ENCODE measurements at places on chromosomes 3 and 15.

DNA sequence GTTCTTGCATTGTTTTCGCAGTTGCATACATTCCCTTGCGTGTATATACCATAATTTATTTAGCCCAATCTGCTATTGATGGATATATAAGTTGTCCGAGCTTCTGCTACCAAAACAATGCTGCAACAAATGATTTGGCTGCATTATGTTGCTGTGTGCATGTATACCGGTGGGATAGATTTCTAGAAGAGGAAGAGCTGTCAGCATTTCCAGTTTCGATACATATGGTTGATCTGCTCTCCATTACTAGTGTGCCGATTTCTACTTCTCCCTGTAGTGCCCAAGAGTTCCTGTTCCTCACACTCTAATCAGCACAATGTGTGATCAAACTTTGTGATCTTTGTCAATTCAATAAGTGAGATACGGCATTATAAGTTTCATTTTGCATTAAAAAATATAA lies 92.8 kb upstream of the NMNAT3 start:
- no peak for DNase-seq

DNA sequence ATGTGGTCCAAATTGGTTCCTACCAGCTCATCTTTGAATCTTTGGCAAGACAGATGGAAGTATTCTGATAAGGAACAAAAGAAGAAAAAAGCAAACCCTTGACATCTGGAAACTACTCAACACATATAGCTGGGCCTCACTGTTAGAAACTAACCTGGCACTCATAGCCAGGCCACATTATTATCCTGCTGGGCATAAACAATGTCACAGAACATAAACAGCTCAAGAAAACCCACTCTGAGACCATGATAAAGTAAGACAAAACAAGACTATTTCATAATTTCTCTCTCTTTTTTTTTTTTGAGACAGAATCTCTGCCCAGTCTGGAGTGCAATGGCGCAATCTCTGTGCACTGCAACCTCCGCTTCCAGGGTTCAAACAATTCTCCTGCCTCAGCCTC lies 1093.2 kb downstream of the FHIT start:
- DNase-seq, result no peak

GRCh38 chr15:70351941-70352774 lies 254.4 kb upstream of the TLE3 start:
- no peak for DNase-seq

DNA sequence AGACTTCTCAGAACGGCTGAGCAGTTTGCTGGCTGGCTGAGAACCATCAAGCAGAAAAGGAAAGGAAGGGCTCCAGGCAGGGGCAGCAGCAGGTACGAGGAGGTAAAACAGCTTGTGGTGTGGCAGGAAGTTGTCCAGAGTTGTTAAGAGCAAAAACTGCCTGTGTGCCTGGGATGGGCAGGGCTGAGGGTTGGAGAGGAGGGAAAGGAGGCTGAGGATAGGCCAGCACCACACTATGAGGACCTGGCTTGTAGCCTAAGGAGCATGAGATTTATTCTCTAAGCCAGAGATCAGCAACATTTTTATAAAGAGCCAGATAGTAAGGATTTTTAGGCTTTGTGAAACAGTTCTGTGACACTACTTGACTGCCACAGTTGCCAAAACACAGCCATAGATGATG lies 8.0 kb downstream of the IGSF10 start:
- DNase-seq, result no peak

- DNase-seq, result no peak
These were observed 42.0 kb upstream of the TP63 start for GRCh38 chr3:189589179-189589569.

GRCh38 chr3:152097120-152097519 lies 171.6 kb upstream of the MBNL1 start:
- DNase-seq, result no peak

DNA sequence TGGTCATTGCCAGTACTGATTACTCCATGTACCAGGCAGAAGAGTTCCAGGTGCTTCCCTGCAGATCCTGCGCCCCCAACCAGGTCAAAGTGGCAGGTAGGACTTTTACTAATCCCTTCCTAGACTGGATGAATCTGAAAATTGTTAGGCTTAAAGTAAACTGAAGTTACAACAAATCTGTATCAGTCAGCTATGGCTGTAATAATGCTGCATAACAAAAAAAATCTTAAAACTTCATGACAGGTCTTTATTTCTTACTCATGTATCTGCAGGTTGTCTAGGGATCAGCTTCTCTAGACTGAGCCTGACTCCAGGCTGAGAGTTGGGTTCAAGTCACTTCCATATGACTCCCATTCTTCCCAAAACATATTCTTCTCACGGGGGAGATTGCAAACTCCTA lies 93.7 kb downstream of the MESD start:
- DNase-seq, result no peak

DNA sequence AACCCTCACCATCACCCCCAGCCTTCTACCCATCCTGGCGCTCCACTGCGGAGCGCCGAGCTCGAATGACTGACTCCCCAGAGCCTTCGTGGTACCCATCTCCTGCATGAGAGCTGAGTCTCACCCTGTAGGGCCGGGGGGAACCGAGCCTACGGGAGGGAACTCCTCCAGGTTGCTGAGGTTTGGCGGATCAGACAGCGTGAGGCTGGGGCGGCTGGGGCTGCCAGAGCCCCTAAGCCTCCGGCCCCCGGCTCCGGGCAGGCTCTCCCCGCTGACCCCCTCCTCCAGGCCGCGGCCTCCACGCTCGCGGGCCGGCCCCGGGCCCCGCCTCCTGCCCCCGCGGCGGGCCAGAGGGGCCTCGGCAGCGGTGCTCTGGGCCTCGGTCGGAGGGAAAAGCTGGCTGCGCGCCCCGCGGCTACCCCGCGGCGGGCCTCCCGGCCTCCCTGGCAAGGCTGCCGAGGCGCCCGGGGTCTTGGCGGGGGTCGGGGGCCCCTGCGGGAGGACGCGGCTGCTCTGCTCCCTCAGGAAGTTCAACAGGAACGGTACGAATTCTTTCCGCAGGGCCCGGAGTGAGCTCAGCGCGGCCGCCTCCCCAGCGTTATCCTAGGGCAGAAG lies 643 bp downstream of the CDAN1 start:
- peak; percentile 77 for DNase-seq

GRCh38 chr3:123104550-123104949 lies 37.7 kb downstream of the PDIA5 start:
- DNase-seq, result peak; percentile 59

GRCh38 chr3:183534249-183534648 lies 21.3 kb downstream of the KLHL6 start:
- DNase-seq, result peak; percentile 63

DNA sequence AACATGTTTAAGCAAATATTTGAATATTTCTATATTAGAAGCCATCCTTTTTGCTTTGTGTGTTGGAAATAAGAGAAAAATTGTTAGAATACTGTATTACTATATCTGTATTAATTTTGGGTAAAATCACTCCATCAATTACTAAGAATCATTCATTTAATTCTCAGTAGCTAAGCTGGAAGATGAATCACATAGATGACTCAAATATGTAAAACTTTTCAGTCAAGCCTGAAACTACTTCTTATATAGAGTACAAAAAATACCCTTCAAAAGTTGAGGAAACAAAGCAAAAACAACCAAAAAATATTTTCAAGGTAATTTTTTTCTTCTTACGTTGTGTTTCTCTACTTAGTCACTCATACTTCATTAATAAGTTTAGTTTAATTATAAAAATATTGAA lies 205.7 kb upstream of the ROBO1 start:
- peak; percentile 15 for DNase-seq

GRCh38 chr3:111895071-111895470 lies 36.0 kb downstream of the PHLDB2 start:
- DNase-seq, result peak; percentile 58

DNA sequence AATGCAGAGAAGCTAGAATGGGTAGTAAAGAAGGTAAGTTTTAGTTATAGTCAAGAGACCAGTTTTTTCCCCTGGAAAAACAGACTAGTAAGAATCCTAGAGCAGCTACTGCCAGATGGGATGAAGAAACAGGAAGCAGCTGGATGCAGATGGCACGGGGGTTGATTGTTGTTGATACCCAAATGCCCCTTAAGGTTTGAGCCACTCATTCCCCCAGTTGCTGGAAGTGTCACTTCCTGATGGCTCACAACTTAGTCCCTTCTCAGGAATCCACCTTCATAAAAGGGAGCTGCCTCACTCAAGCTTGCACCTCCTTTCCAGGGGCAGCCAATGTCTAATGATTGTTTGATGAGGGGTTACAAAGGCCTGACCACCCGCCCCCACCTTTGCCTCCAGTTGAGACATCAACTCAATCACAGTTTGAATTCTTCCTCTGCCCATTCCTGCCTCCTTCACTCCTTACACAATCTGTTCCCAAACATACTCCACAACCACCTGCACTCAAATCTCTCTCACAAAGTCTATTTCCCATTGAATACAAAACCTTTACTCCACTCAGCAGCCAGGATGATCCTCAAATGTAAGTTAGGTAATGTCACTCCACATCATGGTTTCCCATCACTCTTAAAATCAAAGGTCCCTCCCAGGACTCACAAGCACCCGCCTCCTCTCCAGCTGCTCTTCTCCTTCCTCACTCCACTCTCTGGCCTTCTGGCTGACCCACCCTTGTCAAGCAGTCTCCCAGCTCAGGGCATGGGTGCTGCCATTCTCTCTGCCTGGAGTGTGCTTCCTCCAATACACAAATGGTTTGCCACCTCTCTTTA lies 450.1 kb upstream of the THBS1 start:
- DNase-seq, result no peak

- no peak for DNase-seq
These were observed 69.1 kb downstream of the PEX5L start for GRCh38 chr3:179967622-179968021.

DNA sequence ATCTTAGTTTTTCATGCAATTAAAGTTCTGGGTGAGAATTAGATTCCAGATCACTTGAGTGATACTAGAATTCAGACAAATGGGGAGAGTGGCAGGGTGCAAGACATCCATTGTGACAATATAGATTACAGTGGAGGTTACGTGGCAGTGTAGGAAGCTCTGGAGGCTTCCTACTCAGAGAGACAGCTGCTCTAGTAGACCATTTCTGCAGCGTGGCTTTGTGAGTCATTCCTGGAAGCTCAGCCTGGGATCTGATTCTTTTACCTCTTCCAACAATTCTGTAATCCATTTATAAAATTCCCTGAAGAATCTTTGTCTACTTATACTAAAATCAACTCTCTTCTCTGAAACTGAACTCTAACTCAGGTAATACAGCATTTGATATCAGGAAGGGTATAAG lies 90.4 kb upstream of the ASB14 start:
- DNase-seq, result no peak

- no peak for DNase-seq
These were observed at the start of gene TMEM212 for GRCh38 chr3:171842864-171843518. Gene TMEM212 (plus strand): TSS chr3:171843349. CDS start chr3:171843384, 35 bp downstream.

GRCh38 chr3:127084401-127084990 lies 101.6 kb downstream of the PLXNA1 start:
- DNase-seq, result no peak

DNA sequence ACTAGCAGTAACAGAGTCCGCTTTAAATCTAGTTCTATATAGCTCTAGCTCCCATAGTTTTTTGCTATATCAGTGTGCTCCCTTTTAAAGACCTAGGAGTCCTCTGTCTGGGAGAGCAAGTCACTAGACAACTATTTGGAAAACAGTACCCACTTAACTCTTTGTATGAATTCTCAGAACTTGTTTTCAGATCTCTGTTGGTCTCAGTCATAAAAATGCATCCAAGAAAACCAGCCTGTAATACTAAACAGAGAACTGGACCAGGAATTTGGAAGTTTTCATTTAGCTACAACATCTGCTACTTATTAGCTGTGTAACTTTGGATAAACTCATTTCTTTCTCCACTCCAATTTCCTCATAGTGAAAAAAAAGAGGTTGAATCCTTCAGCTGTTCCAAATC lies 56.9 kb upstream of the C3orf49 start:
- DNase-seq, result peak; percentile 87

DNA sequence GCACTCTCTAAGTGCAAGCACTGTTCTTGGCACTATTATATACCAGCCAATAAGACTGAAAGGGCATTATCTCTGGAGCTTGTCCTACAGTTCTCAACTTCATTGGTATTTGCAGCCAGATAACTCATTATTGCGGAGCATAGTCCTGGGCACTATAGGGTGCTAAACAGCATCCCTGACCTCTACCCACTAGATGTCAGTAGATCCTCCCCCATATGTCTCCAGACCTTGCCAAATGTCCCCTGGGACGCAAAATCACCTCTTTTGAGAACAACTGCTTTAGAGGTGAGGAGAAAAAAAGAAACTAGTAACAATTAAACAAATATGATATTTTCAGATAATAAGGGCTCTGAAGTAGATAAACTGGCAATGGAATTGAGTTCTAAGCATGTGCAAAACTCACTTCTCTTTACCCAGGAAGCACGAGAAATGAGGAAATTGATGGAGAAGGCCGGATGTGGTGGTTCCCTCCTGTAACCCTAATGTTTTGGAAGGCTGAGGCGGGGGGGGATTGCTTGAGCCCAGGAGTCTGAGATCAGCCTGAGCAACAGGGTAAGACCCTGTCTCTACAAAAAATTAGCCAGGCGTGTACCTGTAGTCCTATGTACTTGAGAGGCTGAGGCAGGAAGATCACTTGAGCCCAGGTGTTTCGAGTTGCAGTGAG lies 61.4 kb downstream of the FRMD4B start:
- no peak for DNase-seq

GRCh38 chr3:179880868-179881267 lies 155.9 kb downstream of the PEX5L start:
- DNase-seq, result no peak

Measured in adipocyte (in vitro differentiated cells).